ENCODE measurements at places on chromosomes 16 and 17. TPM values are rescaled to one million over a fixed set of nuclear protein-coding genes. Genes with fewer than 3 reads are reported as not detected.

CFAP119 gene
- total RNA-seq = 11.0 TPM

- no peak for DNase-seq
These were observed 147.2 kb downstream of the ASIC2 start for GRCh38 chr17:33145941-33146340.

GRCh38 chr17:32940706-32941390 lies 12.9 kb downstream of the TMEM98 start:
- no peak for DNase-seq

GRCh38 chr17:38583176-38583575 lies 22.6 kb downstream of the SRCIN1 start:
- no peak for DNase-seq

DNA sequence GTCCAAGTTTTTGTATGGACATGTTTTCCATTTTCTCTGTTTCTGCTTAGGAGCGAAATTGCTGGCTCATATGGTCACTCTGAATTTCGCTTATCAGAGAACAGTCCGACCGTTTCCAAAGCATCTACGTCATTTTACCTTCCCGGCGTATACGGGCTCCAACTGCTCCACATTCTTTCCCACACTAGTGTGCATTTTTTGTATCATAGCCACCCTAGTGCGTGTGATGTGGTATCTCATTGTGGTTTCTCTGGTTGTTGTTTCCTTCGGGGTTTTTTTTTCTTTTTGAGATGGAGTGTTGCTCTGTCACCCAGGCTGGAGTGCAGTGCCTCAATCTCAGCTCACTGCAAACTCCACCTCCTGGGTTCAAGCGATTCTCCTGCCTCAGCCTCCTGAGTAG lies 31.0 kb upstream of the BHLHA9 start:
- peak; percentile 79 for DNase-seq

DNA sequence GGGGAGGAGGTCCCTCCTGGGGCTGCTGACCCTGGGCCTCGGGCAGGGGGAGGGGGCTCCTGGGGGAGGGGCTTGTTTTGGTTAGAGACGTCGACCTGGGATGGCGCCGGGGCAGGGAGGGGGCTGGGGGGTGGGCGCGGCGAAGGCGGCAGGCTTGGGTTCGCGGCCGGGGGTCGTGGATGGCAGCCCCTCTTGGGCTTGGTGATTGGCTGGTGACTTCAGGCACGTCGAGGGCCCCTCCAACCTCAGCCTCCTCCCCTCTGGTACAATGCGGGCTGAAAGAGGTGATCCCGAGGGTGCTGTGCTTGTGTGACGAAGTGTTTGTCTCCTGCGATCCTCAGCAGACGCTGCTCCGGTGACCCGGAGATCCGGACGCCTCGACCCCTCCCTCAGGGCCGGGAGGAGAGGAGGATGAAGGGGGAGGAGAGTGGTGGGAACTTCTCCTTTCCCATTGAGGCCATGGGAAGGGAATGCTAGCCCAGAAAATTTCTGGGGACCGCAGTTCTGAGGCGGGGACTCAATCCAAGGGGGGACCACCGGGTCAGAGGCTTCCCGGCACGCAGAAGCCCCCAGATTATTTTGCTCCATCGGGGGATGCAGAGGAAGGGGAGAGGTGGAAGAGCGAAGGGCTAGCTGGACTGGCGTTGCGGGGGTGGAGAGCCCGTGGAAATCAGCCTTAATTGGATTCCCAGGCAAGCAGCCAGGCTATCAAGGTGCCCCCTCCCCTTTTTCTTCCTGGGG lies 43.9 kb downstream of the RAI1 start:
- DNase-seq = no peak

- no peak for DNase-seq
These were observed 9.0 kb downstream of the DNAAF8 start for GRCh38 chr16:4743226-4743878.

- DNase-seq = no peak
These were observed 321.9 kb upstream of the CDH5 start for GRCh38 chr16:66044556-66044955.

GRCh38 chr16:62829607-62830006 lies 793.4 kb upstream of the CDH8 start:
- DNase-seq = no peak
